Activated CD4-positive, alpha-beta T cell treated with anti-CD3 and anti-CD28 coated beads, Interleukin-2, amount 10 ng/mL, durations not matched to agents 7 days and 5 days (primary cell): ENCODE measurements at places on chromosomes 13 and 19. TPM values are rescaled to one million over a fixed set of nuclear protein-coding genes. Genes with fewer than 3 reads are reported as not detected.

ZNF841 gene
- 27.7 TPM for total RNA-seq

SPTBN4 gene
- total RNA-seq, result 0.23 TPM

CDC37 gene
- total RNA-seq, result 200 TPM

CLEC4G gene
- total RNA-seq, result not detected

USHBP1 gene
- total RNA-seq, result 0.27 TPM

TUBA3C gene
- not detected for total RNA-seq

CDX2 gene
- not detected for total RNA-seq

KLHL1 gene
- not detected for total RNA-seq

PRTN3 gene
- total RNA-seq, result not detected

ZNF528 gene
- total RNA-seq, result 19.5 TPM

GAPDHS gene
- not detected for total RNA-seq
